ENCODE measurements at places on chromosomes 6 and 20. TPM values are rescaled to one million over a fixed set of nuclear protein-coding genes. Genes with fewer than 3 reads are reported as not detected.
A peak's percentile ranks its signal among the peaks of the same experiment; 100 is the strongest.

DNA sequence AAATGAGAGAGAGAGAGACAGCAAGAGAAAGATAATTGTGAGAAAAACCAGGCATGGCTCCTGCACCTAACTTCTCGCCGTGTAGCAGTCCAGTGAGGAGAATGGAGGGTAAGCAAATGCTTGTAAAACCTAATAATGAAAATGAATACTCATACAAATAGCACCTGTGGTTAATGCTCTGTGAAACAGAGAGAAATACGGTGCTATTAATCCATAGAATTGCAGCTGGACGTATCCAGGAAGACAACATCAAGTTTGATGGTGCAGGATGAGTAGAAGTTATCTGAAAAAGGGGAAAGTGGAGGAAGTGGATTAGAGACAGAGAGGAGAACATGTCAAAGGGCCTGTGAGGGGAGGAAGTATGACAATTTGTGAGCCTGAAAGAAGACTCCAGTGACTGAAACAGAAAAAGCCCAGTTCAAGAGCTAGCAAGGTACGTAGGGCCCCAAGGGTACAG, 89.4 kb upstream of the PAK5 start:
- no peak for DNase-seq

GRCh38 chr20:9616833-9617461, 102.6 kb downstream of the LAMP5 start:
- peak; percentile 51 for DNase-seq

The PIM1 gene
- 9.1 TPM for total RNA-seq

The LINC00237 gene
- total RNA-seq, result not detected

The ME1 gene
- total RNA-seq, result 4.4 TPM
